Activated CD8-positive, alpha-beta T cell treated with anti-CD3 and anti-CD28 coated beads for 36 hours (primary cell): ENCODE measurements at places on chromosomes 11 and 22. TPM values are rescaled to one million over a fixed set of nuclear protein-coding genes. Genes with fewer than 3 reads are reported as not detected.

The MAP6 gene
- not detected for total RNA-seq

DNA sequence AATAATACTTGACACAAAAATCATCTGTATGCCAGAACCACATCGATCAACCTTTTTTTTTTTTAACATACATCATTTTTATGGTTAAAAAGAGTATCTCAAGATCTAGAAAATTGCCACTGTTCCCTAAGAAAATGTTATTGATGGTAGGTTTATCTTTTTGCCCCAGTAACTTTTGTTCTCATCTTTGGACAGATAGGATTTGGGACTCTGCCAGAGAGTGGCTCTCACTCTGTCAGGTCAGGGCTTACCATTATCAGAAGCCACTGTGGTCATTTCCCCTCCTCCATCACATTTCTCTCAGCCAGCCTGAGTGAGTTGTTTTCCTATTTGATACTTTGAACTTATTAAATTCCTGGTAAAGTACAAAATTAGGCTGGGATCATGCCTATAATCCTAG is 47.9 kb upstream of the YWHAH start:
- no peak for DNase-seq

- peak; percentile 81 for DNase-seq
These were observed 35.0 kb upstream of the PRAME start for GRCh38 chr22:22593964-22594656.

- DNase-seq, result no peak
These were observed 29.7 kb upstream of the TOLLIP start for GRCh38 chr11:1339066-1339675.

DNA sequence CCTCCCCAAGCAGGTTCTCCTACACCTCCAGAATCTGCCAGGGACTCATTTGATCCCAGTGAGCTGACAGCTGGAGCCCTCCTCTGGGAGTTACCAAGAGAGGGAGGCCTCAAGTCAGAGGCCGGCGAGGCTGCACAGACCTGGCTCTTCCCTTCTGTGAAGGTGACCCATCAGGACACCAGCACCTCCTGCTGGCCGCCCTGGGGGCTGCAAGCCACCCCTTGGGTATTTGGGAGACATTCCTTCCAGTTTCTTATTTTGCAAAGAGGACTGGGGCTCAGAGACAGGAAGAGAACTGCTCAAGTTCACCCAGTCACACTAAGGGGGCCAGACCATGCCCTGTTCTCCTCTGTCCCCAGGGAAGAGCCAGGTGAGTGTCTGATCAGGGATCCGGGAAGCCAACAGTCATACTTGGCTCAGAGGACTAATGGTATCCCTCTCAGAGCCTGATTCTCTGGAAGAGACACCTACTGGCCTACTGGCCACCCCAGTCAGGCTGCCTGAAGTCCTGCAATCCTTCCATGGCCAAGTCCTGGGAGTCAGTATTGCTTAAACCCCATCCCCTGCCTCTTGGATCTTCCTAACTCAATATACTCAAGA is 40.5 kb upstream of the RIC3 start:
- peak; percentile 48 for DNase-seq

DNA sequence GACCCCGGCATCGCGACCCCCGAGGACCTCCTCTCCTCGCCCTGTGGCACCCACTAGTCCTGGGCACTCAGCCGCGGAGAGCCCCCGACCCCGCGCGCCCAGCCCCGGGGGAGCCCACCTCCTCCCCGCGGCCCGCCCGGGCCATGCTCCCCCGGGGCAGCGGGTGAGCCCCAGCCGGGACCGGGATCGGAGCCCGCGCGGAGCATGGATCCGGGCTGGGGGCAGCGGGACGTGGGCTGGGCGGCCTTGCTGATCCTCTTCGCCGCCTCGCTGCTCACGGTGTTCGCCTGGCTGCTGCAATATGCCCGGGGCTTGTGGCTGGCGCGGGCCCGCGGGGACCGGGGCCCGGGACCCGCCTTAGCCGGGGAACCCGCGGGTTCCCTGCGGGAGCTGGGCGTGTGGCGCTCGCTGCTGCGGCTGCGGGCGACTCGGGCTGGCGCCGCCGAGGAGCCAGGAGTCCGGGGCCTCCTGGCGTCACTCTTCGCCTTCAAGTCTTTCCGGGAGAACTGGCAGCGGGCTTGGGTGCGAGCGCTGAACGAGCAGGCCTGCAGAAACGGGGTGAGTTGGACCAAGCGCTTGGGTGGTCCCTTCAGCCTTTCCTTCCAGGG is 498 bp downstream of the C2CD2L start:
- no peak for DNase-seq

The MPZL3 gene
- total RNA-seq, result 51.1 TPM

The MUC5AC gene
- total RNA-seq, result not detected

DNA sequence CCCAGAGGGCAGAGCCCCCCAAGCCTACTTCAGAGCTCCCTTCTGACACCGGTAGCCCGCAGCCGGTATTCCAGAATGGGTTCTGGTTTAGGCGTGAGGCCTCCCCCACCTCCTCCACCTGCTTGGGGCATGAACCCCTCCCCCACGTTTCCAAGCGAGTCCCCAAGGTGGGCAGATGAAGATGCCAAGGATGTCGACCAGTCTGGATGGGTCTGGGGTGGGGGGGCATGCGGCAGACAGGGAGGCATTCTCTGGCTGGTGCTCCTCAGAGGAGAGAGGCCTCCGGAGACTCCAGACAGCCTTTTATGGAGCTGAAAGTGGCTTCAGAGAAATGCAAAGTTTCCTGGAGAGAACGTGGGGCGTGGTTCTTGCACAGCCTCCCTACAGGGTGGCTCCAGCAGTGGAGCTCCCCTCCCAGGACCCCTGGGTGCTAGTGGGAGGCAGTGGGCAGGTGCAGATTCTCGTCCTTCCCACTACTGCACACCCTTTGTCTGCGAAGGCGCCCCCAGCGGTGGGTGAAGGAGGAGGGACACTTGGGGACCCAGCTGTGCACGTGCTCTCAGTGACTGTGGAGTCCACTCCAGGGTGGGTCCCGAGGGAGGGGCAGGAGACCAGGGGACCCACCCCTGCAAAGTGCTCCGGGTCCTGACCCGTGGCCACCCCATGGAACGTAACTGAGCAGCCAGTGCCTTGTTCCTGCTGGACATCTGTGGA is 4.2 kb downstream of the CCND1 start:
- no peak for DNase-seq

- no peak for DNase-seq
These were observed 11.4 kb upstream of the MUC5AC start for GRCh38 chr11:1146365-1146764.

The OR8D4 gene
- total RNA-seq, result not detected

The LMO2 gene
- not detected for total RNA-seq

DNA sequence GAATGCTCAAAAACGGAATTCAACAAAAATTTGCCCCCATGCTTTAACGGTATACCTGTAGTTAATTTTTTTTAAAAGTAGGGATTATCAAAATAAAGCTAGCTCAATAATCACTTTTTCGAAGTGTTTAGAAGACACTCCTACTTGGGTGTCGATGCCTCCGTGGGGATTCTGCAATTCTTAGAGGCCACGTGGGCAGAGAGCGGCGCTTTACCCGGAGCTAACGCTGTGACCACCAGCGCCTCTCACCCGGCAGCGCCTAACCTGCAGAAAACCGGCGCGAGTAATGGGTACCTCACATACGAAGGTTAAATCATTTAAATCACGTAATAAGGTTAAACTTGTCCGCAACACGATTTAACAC is 583 bp downstream of the TAF1D start:
- peak; percentile 74 for DNase-seq

The DEUP1 gene
- not detected for total RNA-seq

DNA sequence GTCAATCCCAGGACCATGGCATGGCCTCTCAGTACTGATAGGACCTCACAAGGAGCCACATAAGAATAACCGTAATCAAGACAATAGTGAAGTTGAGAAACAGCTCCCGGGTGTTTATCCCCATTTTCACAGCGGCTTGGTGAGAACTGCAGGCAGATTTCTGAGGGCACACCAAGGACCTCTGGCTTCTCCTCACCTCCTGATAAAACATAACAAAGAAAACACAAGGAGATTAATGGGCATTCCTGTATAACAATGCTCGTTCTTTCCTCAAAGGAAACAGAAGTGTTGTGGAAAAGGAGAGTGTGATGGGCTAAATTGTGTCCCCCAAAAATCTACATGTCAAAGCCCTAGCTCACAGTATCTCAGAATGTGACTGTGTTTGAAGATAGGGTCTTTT is 4.0 kb downstream of the SLN start:
- no peak for DNase-seq

The NCAM1 gene
- total RNA-seq, result 0.56 TPM

- DNase-seq, result no peak
These were observed 95.0 kb downstream of the PDHX start for GRCh38 chr11:35011389-35011788.

DNA sequence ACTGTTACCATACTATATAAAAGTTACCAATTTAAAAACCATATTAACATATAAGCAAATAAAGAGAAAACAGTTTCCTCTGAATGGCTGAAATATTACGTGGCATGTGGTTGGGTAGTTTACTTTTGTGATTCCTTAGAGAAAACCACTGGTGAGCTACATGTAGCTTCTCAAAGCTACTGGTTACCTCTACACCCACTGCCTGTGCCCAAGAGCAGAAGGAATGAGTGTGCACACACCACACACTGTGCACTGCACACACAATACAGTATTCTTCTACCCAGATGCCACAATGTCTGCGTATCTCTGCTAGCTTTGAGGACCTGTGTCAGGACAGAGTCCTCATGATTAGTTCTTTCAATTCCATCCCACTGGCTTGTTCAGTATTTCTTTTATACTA is 25.5 kb upstream of the YPEL1 start:
- peak; percentile 50 for DNase-seq

GRCh38 chr11:94895971-94896370 is 77.4 kb downstream of the CWC15 start:
- no peak for DNase-seq

The RAG2 gene
- not detected for total RNA-seq

DNA sequence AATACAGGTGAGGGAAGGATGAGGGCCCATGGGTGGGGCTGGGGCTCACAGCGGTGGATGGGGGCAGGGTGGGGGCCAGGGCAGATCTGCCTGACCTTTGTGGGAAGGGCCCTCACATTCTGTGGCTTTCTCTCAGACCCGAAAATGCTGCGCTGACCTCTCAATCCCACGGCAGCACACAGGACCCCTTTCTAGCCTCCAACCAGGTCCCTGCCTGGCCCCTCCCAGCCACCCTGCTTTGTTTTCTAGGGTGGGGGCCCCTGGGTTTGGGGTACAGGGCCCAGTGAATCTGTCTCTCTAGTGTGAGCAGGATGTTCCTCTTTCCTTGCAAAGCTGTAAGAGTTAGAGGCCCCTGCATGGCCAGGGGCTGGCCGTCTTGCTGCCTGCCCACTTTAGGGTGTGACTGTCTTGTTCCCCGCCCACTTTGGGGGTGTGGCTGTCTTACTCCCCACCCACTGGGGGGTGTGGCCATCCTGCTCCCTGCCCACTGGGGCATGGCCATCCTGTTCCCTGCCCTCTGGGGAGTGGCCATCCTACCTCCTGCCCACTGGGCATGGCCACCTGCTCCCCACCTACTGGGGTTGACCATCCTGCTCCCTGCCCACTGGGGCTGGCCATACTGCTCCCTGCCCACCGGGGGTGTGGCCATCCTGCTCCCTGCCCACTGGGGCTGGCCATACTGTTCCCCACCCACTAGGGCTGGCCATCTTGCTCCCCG is 11.5 kb downstream of the PARVG start:
- DNase-seq, result peak; percentile 75

DNA sequence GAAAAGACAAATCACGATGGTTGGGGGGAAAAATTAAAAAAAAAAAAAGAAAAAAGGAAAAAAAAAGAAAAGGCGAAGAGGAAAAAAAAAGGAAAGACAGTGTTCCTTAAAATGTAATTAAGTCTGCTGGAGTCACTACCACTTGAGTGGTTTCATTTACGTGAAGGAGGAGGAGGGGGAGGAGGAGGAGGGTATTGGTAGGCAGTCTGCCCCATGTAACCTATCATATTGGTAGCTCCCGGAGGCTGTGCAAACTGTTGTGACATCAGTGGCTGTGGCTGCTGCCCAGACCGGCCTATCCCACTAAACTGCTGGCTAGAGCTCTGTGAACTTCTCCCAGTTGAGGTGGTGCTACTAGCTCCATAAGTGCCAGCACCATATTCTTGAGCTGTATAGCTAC is 17.9 kb downstream of the KDELR3 start:
- no peak for DNase-seq

DNA sequence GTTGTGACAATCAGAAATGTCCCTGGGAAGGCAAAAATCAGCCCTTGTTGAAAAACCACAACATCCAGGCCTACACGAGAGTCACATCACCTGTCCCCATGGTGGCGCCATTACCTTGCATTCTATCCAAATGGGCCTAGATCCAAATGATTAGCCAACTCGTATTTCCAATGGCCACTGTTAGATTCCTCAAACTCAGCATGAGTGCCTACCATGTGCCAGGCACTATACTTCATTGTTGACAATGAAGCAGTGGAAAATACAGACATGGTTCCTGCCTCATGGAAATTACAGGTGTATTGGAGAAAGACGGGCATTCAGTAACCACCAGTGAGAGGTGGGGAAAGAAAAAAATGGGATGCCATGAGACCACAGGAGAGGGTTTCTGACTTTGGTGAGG is 29.8 kb upstream of the CREB3L1 start:
- peak; percentile 63 for DNase-seq

DNA sequence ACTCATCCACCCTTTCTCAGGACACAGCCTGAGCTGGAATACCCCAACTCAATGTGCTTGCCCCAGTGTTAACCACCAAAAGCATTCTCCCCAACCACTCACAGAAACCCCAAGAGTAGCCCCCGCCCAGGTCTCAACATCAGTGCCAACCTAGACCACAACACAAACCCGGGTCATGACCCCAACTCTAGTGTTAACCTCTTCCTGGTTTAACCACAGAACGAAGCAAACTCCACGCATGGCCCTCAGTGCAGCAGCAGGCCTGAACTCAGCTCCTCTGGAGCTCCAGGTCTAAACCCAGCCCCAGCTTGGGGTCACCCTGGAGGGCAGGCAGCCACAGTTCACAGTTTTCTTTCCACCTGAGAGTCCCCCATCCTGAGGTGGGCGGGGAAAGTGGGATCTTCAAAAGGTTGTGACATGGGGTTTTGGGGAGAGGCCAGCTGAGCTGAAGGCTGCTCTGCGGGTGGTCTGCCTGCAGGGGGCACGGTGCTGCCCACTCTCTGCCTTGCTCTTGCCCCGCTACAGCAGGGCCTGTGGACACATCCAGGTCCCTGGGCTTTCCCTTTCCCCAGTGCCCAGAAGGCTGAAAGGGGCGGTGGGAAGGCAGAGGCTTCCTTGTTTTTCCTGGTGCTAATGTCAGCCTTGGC is 37.9 kb downstream of the NECTIN1 start:
- DNase-seq, result peak; percentile 71

- DNase-seq, result no peak
These were observed 31.2 kb upstream of the CLNS1A start for GRCh38 chr11:77668760-77669159.

The UQCR10 gene
- 92.4 TPM for total RNA-seq

The FOLR3 gene
- total RNA-seq, result not detected

DNA sequence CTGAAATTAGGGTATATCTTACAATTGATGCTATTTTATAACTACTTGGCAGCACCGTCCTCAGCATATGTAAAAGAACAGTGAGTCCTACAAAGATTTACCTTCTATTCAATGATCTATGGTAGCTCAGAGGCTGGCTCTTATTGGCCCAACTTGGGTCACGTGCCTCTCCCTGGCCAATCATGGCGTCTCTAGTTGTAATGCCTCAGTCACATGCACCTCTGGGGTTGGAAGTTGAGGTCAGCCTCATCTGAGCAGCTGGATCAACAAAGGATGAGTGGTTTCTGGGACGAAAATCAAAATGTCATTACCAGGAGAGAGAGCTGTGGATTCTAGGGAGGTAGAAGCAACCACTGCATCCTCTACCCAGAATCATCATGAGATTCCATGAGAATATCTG is 22.9 kb upstream of the ASPHD2 start:
- peak; percentile 9 for DNase-seq
